Astrocyte of the spinal cord (primary cell): ENCODE measurements at places on chromosomes 12 and 14.

- DNase-seq: no peak
These were observed 1.1 kb upstream of the ITGA7 start for GRCh38 chr12:55708695-55709233.

- peak; percentile 67 for DNase-seq
These were observed 574 bp upstream of the FANCM start for GRCh38 chr14:45135156-45135555.

DNA sequence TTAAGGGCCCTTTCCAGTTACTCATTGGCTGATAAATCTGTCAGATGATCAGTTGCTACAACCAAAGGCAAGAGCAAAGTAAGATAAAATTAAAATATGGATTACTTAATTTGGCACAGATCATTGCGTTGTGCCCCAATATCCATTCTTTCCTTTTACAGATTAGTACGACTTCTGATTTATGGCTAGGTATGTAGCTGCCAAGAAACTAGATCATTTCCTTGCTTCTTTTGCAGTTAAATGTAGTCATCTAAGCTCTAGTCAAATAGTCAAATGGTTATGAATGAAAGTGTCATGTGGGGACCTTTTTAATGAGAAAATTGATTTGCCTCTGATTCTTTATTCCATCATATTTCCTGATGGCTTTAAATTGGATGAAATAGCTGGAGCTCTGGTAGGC, 1039.9 kb upstream of the FLRT2 start:
- DNase-seq: no peak

DNA sequence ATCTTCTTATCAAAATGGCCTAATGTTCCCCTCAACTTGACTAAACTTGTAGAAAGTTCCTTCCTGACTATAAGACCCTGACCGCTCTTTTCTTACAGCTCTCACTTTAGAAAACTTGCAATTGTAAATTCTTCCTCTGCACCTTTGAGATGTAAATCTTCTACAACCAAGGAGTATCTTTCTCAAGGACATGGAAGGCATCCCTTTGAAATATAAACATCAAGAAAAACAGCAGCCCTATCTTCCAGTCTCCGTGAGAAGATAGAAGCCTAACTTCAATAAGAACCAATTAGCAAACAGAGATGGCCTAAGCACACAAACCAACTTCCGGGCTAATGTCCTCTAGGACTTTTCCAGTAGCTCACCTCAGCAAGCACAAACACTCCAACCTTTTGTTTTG, 210.3 kb downstream of the CPNE8 start:
- no peak for DNase-seq

GRCh38 chr12:131457331-131458047, 253.4 kb upstream of the SFSWAP start:
- DNase-seq: no peak

GRCh38 chr14:88164906-88165534, 158.0 kb downstream of the KCNK10 start:
- no peak for DNase-seq

GRCh38 chr14:104536942-104537612, 42.5 kb upstream of the C14orf180 start:
- DNase-seq: peak; percentile 2

DNA sequence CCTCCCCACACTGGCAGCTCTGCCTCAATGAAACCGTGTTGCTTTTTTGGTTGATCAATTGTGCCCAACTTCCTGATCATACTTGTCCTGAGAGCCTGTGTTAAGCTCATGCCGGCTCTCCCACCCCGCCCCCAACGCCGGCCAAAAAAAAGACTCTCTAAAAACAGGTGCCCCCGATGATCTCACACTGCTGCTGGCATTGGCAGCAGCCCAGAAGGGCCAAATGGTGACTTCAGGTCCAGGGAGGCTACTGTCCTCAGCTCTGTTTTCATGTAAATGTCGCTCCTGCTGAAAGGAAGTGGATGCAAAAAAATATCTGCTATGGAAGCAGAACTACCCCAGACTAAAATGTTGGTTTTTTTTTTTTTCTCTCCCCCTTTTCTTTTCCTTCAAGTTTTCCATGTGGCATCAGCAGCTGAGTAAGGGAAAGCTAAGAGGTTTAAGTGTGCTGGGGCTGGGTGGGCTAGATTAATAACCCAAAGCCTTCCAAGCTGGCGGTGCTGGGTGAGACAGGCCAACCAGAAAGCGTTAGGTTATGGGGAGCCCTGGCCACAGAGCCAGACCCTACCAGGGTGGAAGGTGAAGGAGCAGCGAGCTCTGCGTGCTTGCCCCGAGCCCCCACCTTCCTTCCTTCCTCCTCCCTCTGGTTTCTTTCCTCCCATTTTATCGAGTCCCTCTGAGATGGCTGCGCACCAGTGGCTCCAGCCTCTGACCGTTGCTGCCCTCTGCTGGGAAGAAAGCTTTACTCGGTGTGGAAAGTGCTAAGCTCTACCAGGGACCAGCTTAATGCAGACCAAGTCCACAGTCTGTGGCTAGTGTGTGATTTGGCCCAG, 396.1 kb downstream of the NRXN3 start:
- DNase-seq: peak; percentile 75

GRCh38 chr14:52481864-52482263, 70.4 kb downstream of the TXNDC16 start:
- DNase-seq: no peak

DNA sequence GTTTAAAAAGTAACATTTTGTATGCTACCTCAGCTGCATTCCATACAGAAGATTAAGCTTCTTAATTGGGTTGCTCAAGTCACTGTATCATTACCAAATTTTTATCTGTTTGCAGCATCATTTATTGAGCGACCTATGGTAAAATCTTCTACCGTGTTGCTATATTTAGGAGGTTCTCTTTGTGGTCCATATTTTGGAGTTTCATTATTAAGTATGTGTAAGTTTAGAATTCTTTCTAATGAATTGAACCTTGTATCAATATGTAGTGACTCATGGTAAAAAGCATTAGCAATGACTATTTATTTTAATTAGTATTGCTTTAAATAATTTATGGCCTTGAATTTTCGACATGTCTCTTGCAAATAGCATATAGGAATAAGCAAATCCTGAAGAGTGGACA, 42.2 kb downstream of the CSRP2 start:
- no peak for DNase-seq

DNA sequence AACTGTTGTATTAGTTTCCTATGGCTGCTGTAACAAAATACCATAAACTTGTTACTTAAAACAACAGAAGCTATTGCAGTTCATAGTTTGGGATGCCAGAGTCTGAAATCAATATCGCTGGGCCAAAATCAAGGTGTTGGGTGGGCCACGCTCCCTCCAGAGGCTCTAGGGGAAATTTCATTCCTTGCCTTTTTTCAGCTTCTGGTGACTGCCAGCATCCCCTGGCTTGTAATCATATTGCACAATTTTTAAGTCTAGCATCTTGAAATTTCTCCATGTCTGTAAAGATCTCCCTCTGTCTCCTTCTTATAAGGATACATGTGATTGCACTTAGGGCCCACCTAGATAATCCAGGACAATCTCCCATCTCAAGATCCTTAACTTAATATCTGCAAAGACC, 48.8 kb upstream of the GARIN6 start:
- no peak for DNase-seq

DNA sequence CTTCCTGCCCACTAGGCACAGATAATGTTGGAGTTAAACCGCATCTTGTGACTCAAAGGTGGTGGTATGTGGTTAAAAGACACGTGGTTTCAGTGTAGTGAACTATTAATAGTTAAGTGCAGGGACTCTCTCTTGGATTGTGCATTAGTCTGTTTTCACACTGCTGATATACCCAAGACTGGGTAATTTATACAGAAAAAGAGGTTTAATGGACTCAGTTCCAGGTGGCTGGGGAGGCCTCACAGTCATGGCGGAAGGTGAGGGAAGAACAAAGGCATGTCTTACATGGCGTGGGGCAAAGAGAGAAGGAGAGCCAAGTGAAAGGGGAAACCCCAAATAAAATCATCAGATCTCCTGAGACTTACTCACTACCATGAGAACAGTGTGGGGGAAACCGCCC, 362.3 kb downstream of the GLT1D1 start:
- DNase-seq: no peak

DNA sequence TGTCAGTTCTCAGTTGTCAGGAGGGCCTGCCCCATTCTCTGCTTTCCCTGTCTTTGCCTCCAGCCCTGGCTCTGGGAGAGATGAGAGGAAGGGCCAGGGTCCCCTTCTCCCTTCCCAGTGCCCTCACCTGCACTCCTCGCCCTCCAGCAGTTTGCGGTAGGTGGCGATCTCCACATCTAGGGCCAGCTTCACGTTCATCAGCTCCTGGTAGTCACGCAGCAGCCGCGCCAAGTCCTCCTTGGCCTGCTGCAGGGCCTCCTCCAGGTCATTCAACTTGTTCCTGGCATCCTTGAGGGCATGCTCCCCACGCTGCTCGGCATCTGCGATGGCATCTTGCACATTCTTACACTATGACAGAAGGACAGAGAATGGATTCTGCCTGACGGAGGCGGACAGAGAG, 5.4 kb downstream of the KRT2 start:
- DNase-seq: no peak

GRCh38 chr14:65160091-65160490, 57.8 kb upstream of the MAX start:
- DNase-seq: no peak

- DNase-seq: no peak
These were observed 66.8 kb upstream of the GPR68 start for GRCh38 chr14:91311284-91311662.

DNA sequence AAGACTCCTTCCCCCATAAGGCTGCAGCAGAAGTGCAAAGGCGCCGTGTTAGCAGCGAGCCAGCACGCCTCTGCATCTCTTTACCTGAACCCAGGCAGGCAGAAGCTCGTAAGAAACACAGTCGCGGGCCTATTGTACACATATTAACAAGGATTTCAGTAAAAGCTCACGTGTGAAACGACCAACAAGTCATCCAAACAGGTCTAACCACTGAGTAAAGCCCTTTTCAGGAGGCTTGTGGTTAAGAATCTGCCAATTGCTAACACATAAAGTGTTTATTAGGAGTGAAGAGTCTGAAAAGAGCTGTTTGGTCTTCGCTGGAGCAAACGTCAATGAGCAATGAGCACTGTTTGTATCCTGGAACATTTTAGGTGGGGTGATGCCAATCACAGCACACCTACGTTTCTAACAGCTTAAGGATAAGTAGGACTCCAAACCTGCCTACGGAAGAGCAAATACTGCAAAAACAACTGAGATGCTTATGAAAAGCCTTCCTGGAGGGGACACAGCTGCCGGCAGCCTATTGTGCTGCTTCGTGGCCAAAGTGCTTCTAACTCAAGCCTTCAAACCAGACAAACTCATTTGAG, 43.1 kb downstream of the PRKAB1 start:
- no peak for DNase-seq

GRCh38 chr12:124450376-124450750, 117.0 kb downstream of the NCOR2 start:
- no peak for DNase-seq

DNA sequence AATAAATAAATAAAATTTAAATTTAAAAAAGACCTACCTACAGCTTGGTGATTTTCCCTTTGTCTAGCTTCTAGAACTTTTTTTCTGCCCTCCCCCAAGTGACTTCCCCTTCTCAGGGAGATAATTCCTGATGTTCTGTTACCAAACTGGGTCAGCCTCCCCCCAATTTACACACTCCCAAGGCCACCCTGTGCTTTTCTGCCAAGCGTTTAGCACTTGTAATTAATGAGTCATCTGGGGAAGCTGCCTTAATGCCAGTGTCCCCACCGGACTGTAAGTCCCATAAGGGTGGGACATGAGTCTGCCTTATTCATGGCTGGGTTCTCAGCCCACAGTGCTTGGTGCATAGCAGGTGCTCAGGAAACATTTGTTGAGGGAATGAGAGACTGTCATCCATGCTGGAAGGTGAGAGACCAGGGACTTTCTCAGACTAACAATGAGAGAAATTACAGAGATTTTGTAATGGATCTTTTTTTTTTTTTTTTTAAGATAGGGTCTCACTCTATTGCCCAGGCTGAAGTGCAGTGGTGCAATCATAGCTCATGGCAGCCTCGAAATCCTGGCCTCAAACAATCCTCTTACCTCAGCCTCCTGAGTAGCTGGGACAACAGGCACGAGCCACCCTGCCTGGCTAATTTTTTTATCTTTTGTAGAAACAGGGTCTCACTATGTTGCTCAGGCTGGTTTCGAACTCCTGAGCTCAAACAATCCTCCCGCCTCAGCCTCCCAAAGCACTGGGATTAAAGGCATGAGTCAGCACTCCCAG, 106.8 kb downstream of the PHETA1 start:
- no peak for DNase-seq

- DNase-seq: no peak
These were observed 83.4 kb upstream of the EVL start for GRCh38 chr14:99981806-99982205.

- DNase-seq: no peak
These were observed 196.1 kb downstream of the TTC6 start for GRCh38 chr14:37791384-37792036.

DNA sequence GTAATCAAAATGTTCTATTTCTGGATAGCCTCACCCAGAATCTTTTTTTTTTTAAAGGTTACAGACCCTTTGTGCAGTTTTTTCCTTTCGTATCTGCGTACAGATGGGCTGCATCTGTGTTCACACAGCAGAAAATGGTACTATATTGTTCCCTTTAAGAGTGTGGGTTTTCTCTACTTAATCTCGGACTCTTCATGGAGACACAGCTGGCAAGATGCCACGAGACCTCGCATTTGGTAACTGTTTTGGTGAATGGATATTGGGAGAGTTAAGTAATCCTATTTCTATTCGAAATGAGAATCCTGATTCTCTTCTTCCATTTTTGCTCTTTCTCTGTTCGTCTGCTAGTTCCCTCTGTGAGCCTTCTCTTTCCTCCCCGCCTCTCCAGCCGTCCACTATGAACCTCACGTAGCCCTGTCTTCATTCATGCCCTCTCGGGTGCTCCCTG, 85.7 kb downstream of the SAMD4A start:
- no peak for DNase-seq

- peak; percentile 39 for DNase-seq
These were observed 50.9 kb upstream of the PPFIA2 start for GRCh38 chr12:81809829-81810595.

- DNase-seq: no peak
These were observed 309.2 kb downstream of the FOXG1 start for GRCh38 chr14:29075761-29076160.

DNA sequence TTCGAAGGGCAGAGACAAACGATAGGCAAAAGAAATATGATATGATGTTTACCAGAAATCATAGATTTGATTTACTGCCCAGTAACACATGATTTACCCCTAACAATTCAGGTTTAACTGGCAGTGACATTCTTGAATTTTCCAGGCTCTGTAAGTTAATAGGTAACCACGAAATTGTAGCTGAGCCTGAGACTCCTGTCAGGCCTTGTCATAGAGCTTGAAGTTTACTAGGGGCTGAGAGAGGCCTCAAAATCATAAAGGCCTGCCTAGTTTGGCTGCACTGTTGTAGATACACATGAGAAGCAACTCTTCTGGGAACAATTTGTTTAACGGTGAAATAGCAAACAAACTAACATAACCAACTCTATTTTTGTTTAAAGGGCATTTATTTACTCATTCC, 3.3 kb downstream of the ERP27 start:
- no peak for DNase-seq

GRCh38 chr14:53925201-53925766, 31.3 kb downstream of the BMP4 start:
- no peak for DNase-seq
